ENCODE measurements at places on chromosomes 7 and 10.

- H3K27ac ChIP-seq = no peak overlapping the region
- H3K4me1 ChIP-seq = no peaks in the 10 kb centered on the region
- H3K36me3 ChIP-seq = no peaks in the 10 kb centered on the region
- no peak for DNase-seq
- H3K4me3 ChIP-seq = no peak overlapping the region
Observed at GRCh38 chr7:2220030-2220429, 12.7 kb downstream of the MAD1L1 start.

GRCh38 chr7:107874605-107875446, 16.2 kb upstream of the DLD start:
- H3K36me3 ChIP-seq = no peaks in the 10 kb centered on the region
- no peaks in the 10 kb centered on the region for H3K4me1 ChIP-seq
- no peak overlapping the region for H3K4me3 ChIP-seq
- DNase-seq = peak; percentile 54

DNA sequence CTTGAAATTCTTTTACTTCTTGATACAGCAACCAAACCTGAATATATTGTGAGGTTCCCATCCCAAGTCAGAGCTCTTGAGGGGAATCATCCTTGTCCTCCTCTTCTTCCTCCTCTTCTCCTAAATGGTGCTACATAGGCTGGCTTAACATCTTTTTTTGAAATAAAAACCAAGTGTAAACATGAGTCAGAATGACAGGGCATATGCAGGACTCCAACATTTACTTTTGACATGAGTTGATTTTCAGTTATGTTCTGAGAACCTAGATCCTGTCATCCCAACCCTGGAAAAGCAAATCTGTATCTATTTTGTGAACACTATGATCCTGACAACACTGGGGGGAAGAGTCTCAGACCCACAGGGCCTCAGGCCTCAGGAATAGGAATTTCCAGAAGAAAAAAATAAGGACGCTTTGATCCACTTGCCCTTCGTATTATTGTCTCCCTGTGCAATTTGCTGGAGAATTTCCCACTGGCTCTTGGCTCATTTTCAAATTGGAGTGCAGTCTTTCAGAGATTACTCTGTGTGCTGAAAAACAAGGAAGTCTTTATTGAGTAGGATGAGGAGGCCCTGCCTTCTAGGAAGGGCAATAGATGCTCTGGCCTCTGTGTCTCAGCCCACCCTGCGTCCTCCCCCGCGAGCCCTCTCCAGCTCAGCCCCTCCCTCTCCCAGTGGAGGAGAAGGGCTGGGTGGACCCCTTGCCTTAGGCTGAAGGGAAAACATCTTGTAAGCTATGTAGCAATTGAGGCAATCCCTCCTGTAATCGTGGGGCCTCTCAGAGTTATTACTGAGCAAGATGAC, 121.6 kb downstream of the CREB5 start:
- no peak overlapping the region for H3K27ac ChIP-seq
- H3K4me3 ChIP-seq = no peak overlapping the region
- H3K36me3 ChIP-seq = no peaks in the 10 kb centered on the region
- no peaks in the 10 kb centered on the region for H3K4me1 ChIP-seq

- no peaks in the 10 kb centered on the region for H3K27me3 ChIP-seq
- peak; percentile 4 for DNase-seq
- no peaks in the 10 kb centered on the region for H3K36me3 ChIP-seq
- H3K4me3 ChIP-seq = no peak overlapping the region
Observed at GRCh38 chr7:25009257-25009656, 29.3 kb upstream of the OSBPL3 start.

DNA sequence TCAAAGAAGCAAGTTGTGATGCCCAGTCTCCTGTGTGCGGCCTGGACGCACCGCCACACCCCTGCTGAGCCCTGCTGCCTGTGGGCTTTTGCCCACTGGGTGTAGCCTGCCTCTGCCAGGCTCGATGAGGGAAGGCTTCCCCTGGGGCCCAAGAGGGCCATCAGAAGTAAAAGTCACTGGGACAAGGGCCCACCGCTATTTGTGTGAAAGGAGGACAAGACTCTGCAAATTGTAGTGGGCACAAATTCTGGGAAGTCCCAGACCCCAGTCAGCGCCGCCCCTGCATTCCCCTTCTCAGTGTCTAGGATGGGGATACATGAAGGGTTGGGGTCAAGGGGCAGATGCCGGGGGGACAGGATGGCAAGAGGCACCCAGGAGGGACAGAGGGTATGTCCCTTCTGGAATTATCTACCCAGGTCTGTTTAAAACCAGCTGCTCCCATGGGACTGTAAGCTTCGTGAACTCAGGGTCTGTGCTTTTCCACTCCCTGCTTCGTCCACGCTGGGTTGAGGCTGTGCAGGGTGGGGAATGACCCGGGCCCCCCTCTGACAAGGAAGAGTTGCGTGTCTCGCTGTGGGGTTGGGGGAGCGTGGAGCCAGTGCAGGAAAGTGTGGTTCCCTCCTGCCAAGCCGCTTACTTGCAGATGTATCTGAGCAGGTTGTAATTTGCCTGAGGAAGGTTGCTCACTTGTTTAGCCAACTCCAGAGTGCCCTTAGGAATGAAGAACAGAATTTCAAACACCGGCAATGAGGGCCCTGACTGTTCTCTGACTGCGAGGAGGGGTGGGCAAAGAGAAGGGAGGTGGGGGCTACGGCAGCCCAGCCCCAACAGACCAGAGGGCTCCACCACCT, 147.2 kb downstream of the MAPK8 start:
- DNase-seq = no peak
- no peak overlapping the region for H3K27ac ChIP-seq
- no peak overlapping the region for H3K4me3 ChIP-seq
- no peaks in the 10 kb centered on the region for H3K36me3 ChIP-seq

- no peaks in the 10 kb centered on the region for H3K4me1 ChIP-seq
- H3K4me3 ChIP-seq = no peak overlapping the region
- H3K27ac ChIP-seq = no peak overlapping the region
- no peak for DNase-seq
Observed at GRCh38 chr10:77190291-77190690, 447.3 kb downstream of the KCNMA1 start.

DNA sequence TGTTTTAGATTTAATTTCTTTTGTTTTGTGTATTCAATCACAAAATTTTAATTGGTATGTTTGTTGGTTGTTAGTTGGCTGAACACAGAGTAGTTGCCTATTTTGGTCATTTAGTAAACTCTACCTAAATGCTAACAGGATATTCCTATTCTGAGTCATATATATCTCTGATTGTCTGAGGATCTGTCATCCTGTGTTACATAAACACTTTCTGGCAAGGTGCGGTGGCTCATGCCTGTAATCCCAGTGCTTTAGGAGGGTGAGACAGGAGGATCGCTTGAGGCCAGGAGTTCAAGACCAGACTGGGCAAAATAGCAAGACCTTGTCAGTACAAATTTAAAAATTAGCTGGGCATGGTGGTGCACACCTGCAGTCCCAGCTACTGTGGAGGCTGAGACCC, 178.6 kb downstream of the PLCE1 start:
- H3K27ac ChIP-seq = no peak overlapping the region
- no peaks in the 10 kb centered on the region for H3K36me3 ChIP-seq
- H3K27me3 ChIP-seq = no peaks in the 10 kb centered on the region
- DNase-seq = no peak

- no peaks in the 10 kb centered on the region for H3K4me1 ChIP-seq
- DNase-seq = no peak
- H3K36me3 ChIP-seq = no peaks in the 10 kb centered on the region
Observed at GRCh38 chr10:131757285-131758058, 143.3 kb upstream of the PPP2R2D start.

DNA sequence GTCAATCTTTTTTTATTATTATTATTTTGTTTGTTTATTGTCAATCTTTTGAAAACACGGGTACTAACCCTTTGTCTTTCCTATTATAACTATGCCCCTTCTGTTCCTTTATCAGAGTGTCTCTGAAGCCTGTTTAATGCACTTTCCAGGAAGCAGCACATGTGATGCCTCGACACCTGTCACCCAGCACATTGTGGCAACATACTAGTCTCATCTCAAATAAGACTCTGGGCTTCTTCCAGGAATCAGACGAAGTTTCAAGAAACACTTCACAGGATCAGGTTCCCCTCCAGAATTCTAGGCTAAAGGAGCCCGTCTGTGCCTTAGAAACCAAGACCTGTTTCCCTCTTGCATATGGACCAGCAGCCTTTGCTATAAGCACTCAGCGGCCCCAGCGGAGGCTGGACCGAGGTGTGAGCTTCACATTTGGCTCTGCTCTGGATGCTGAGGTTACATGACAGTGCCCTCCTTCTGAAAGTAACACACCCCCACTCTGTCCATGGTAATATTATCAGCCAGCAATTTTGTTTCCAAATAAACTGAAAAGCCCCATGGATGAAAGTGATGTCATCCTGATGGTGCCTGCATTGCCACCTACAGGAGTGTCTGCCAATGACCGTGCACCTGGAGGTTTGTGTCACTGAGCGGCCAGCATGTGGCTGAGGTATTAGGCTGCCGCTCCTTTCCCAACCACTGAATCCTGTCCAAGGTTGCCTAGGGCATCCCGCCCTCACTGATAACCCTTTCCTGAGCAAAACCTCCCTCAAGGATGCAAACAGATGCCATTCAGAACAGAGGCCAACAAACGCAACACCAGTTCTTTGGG, 38.1 kb downstream of the MKI67 start:
- no peak overlapping the region for H3K4me3 ChIP-seq
- H3K27me3 ChIP-seq = no peaks in the 10 kb centered on the region
- DNase-seq = no peak
- H3K36me3 ChIP-seq = peaks cover 6% of the 10 kb centered on the region
- no peak overlapping the region for H3K27ac ChIP-seq

- no peak for DNase-seq
- no peaks in the 10 kb centered on the region for H3K36me3 ChIP-seq
- H3K4me1 ChIP-seq = no peaks in the 10 kb centered on the region
- no peak overlapping the region for H3K4me3 ChIP-seq
Observed at GRCh38 chr7:113730309-113730955, 188.4 kb downstream of the PPP1R3A start.

DNA sequence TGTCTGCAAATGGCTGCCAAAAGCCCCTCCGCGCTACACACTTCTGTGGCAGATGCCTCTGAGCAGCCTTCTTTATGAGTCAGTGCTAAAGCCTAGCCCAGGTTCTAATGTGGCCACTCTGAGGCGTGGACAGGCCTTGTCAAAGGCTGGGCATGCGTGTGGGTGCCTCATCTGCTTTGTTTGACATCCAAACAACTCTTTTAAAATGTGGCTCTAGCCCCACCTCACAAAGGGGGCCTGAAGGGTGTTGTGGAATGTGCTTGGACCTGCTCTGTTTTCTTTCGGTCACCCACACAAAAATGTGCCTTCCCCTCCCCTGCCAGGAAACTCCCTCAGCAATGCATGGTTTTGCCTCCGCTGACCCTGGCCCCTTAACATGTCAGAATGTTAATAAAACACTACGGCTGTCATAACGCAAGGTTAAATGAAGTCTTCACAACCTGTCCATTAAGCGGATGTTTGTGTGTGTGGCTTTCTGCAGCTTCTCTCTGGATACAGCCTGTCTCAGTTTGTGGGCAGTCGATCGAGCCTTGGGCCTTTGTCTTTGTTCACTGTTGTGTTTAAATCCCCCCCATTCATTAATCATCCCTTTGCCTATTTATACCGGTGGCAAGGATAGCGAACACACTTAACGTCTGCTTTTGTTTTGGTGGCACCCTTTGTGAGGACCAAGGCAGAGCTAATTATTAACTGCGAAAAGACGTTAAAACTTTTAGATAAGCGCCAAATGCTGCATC, 718.9 kb downstream of the LRMDA start:
- H3K4me3 ChIP-seq = no peak overlapping the region
- no peak overlapping the region for H3K27ac ChIP-seq

GRCh38 chr7:110786328-110786965, 304.5 kb upstream of the LRRN3 start:
- no peaks in the 10 kb centered on the region for H3K4me1 ChIP-seq
- H3K27me3 ChIP-seq = no peaks in the 10 kb centered on the region
- no peaks in the 10 kb centered on the region for H3K36me3 ChIP-seq
- no peak overlapping the region for H3K27ac ChIP-seq

GRCh38 chr10:46216836-46217751, 69.7 kb upstream of the ANTXRL start:
- DNase-seq = no peak
- H3K27me3 ChIP-seq = no peaks in the 10 kb centered on the region
- no peaks in the 10 kb centered on the region for H3K4me1 ChIP-seq

DNA sequence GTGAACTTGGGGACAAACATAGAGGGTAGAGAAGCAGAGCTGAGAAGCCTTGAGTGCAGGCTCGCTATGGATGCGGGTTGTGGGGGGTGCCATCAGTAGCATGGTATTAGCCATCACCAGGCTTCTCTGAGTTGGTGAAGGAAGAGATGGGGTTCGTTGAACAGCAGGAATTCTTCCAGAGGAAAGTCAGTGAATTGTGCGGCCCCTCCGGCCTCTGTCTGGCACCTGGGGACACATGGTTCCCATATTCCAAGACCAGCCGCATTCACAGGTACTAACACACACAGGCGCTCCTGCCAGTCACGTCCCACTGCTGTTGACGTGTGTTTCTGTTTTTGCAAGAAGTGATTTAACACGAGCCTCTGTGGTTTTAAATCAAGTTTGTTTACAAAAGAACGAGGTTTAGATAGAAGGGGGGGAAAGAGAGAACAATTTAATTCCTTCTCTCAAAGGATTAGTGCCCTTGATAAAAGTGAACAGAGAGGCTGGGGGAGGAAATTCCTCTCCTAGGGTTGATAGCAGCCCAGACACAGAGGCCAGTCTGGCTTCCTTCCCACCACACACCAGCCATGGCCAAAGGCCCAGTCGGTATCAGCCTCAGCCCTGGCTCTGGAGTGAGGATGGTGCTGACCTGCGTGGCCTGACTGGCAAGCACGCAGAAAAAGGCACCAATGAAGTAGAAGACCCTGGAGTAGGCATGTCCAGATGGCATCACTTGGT, 252.6 kb upstream of the IGFBP3 start:
- no peaks in the 10 kb centered on the region for H3K36me3 ChIP-seq
- no peak overlapping the region for H3K27ac ChIP-seq
- no peaks in the 10 kb centered on the region for H3K4me1 ChIP-seq
- H3K27me3 ChIP-seq = no peaks in the 10 kb centered on the region

- H3K4me1 ChIP-seq = no peaks in the 10 kb centered on the region
- no peak overlapping the region for H3K4me3 ChIP-seq
- no peak for DNase-seq
- H3K27me3 ChIP-seq = no peaks in the 10 kb centered on the region
- H3K36me3 ChIP-seq = no peaks in the 10 kb centered on the region
Observed at GRCh38 chr10:1659221-1659791, 78.0 kb downstream of the ADARB2 start.

DNA sequence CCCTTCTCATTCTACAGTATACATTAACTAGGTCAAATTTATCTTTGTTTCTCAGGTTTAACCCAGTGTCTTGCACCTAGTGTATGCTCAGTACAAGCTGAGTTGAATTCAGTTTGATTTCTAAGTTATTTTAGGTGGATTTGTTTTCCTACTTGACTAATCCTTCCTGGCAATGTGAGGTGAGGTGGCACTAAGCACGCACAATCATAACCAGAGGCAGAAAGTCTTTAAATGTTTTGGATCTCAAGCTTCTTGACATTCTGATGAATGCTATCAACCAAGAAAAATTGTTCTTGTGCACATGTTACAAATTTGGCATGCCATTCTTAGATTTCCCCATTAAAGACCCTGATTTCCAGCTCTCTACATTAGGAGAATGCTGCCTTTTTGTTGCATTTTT, 3.2 kb downstream of the BZW2 start:
- H3K27me3 ChIP-seq = no peaks in the 10 kb centered on the region
- H3K4me3 ChIP-seq = no peak overlapping the region
- H3K36me3 ChIP-seq = no peaks in the 10 kb centered on the region
- peaks cover 10% of the 10 kb centered on the region for H3K4me1 ChIP-seq
- H3K27ac ChIP-seq = no peak overlapping the region

GRCh38 chr10:74056050-74056818, 58.3 kb downstream of the VCL start:
- peaks cover 18% of the 10 kb centered on the region for H3K4me1 ChIP-seq
- H3K4me3 ChIP-seq = no peak overlapping the region
- peak overlapping the region; percentile 14 for H3K27ac ChIP-seq
- H3K36me3 ChIP-seq = no peaks in the 10 kb centered on the region
- DNase-seq = no peak
- H3K27me3 ChIP-seq = no peaks in the 10 kb centered on the region

Measured in adrenal gland (tissue), 19 donors.